ENCODE measurements at places on chromosomes 2 and 18. TPM values are rescaled to one million over a fixed set of nuclear protein-coding genes. Genes with fewer than 3 reads are reported as not detected.

ANKRD62 gene
- not detected for total RNA-seq

MRPS9 gene
- 58.2 TPM for total RNA-seq

COL4A3 gene
- 5.5 TPM for total RNA-seq

UGT1A8 gene
- total RNA-seq = not detected

REG3G gene
- total RNA-seq = not detected

ATF2 gene
- 42.5 TPM for total RNA-seq

DSG4 gene
- not detected for total RNA-seq

REEP1 gene
- 0.55 TPM for total RNA-seq

GRCh38 chr2:168748461-168748860 is 54.0 kb upstream of the NOSTRIN start:
- no peak for DNase-seq

GRCh38 chr18:10437837-10438236 is 16.6 kb upstream of the APCDD1 start:
- no peak for DNase-seq

- DNase-seq = no peak
These were observed 272.3 kb upstream of the PKDCC start for GRCh38 chr2:41775366-41776025.

DNA sequence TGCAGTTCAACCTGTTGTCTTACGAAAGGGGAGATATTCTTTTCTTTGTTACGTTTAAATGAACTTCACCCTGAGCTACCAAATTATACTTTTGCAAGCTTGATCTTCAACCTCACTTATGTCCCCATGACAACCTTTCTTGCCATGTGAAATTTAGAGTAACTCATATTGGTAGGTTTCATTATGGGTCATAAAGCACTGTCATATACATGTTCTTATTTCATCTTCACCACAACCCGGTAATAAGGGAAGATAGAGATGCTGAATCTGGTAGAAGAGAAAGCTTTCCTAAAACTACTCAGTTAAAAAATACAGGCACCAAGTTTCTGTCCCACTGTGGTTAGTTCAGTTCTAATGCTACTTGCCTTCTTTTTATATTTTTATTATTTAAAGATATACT is 208.5 kb upstream of the NRP2 start:
- DNase-seq = no peak

DNA sequence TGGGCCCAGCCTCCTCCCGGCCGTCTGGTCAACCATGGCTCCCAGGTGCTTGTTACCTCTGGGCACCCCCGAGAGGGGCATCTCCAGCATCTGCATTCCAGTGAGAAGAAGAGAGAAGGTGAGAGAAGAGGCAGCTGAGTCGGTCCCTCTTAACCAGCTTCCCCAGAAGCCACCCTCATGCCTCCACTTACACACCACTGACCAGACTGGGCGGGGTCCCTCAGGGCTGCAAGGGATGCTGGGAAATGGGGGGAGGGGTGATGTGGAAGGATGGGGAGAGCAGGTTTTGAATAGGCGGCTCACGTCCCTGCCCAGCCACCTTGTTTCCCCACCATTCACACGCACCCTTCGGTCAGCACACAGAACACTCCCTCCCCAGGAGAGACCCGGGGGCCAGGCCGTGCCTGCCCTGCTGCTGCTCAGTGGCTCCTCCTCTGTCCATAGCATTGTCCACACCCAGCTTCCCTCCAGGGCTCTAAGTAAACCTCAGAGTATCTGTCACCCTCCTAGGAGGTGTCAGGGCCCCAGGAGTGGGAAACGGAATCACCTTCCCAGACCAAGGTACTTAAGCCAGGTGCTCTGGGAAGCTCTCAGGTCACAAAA is 34.7 kb downstream of the GBX2 start:
- no peak for DNase-seq

DNA sequence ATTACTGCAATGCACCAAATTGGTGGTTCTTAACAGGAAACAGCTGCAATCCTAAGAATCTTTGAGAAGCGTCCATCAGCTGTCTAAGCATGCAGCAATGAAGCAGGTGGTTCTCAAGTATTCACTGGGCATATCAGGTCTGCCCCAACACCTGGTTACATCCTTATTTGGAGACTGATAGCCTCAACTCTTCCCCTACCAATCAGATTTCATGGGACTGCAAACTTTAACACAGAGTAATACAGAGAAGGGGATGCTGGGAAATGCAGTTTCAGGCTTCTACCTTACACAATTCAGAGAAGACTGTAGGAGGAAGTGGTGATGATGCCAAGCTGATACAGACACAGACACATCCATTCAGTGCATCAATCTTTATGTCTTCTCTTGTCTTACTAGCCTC is 240.5 kb downstream of the BCL2 start:
- no peak for DNase-seq

DNA sequence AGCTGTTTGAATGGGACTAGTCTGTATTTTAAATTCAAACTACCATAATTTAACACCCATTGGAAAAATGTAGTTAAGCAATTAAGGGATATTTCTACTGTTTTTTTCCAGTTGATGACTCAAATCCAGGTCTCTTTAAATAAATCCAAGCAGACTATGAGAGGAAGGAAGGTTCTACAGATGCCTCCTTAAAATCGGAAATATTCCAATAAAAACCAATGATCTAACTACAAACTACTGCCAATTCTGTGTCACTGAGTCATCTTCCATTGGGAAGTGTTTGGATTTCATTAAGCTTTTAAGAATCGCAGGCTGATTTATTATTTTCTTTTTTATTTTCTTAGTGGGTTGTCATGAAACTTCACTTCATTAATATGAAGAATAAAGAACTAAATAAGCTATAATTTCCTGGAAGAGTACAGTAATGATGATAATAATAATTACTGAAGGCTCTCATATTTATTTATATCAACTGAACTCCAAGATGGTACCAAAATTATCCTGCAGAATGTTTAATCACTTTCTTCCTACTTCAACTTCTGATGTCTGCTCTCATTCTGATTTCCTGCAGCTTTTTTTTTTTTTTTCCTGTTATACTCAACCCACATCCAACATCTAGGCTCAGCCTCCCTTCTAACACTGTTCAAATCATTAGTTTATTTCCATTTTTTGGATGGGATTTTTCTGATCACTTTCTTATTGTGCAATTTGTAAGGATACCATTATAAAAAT is 166.3 kb upstream of the FN1 start:
- no peak for DNase-seq

DNA sequence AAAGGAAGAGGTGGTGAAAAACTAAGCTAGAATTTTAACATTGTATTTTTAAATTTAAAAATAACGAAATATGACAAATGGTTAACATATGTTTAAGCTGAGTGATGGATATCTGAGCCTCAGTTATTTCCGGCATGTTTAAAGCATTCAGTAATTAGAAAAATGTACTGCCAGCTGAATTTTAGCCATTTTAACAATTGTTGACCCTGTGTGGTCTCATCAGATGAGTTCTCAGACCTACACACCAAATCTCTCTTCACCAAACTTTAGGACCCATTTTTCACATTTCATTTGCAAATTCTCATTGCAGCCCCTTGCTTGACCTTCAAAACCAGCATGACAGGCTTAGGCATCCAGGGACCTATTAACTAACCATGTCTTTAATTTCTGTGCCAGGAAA is 91.5 kb upstream of the RGPD4 start:
- DNase-seq = no peak

DNA sequence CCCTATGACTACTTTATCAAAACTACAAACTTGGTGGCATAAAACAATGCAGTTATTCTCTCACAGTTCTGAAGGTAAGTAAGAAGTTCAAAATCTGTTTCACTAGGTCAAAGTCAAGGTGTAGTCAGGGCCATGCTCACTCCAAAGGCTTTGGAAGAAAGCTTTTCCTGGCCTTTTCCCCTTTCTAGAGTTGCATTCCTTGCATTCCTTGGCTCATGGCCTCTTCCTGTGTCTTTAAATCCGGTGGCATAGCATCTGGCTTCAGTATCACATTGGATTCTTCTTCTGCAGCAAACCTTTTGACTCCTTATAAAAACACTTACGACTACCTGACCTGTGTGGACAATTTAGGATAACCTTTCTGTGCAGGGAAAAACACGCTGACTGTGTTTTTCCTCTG is 543.5 kb upstream of the HNMT start:
- no peak for DNase-seq

DNA sequence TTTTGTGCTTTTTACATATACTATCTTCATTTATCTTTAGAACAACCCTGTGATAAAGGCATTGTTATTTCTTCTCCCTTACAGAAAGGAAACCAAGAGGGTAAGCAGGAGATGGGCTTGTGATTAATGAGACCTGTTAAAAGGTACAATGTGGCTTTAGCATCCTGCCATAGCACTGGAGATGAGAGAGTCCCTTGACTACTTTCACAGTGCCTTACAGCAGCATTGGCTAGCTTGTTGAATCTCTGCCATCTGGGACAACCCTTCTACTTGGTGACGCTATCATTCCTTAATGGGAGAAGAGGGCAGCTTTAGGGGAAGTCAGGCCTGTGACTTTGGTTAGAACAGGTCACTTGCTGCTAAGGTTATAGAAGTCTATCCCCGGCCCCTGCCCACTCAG is 68.1 kb upstream of the LYPD6B start:
- DNase-seq = no peak

DNA sequence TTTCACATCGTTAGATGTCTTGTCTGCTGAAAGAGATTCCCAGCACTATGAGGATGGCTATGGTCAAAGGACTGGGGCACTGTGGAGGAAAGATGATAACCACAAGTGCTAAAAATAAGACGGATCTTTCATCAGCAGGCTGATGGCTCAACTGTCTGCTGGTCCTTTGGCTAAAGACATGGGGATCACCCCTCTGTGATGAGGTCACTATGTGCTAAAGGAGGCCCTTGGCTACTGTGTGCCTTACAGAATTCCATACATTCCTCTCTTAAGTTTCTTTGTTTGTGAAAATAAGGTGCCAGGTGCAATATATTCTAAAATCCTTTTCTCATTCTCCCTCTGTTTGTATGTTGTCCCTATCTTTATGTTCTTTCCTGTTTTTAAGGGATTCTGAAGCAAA is 39.7 kb upstream of the LYPD6 start:
- DNase-seq = no peak

DNA sequence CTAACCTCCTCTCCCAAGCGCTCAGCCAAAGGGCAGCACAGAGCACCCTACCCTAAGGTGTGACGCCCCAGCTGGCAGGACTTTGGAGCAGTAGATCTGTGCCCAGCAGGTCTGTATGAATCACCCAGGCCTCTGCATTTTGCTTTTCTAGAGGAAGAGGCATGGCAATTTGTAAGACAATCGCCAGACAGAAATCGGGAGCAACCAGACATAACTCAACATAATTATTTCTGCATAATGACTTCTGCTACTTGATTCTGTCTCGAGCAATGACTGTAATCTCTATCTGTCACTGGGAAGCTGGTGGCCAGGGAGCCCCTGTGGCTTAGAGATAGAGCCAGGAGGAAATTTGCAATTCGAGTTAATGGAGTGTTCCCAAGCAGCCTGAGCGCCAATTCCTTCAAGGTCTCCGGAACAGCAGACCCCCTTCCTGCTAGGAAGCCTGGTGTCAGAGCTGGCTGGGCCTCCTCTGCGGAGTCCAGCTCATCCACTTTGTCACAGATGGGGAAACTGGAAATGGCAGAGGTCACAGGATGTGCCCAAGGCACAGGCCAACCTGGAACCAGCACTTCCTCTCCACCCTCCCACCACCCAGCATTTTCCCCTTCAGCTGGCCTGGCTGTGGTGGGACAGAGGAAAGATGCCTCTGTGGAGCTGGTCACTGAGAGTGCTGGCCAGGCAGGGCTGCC is 55.0 kb downstream of the ODC1 start:
- no peak for DNase-seq

DNA sequence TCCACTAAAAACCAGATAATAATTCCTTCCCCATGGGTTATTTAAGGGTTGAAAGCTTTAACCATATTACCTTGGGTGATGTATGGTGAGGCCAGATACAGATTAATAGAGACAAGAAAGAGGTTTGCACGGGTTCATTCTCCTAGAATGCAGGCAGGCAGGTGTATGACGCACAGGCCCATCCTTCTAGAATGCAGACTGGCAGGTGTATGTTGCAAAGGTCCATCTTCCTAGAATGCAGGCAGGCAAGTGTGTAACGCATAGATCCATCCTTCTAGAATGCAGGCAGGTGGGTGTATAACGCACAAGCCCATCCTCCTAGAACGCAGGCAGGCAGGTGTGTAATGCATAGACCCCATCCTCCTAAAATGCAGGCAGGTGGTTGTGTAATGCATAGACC is 3.9 kb downstream of the RSAD2 start:
- no peak for DNase-seq

GRCh38 chr2:72004201-72004915 is 143.3 kb downstream of the CYP26B1 start:
- no peak for DNase-seq

- DNase-seq = no peak
These were observed 20.5 kb upstream of the KIF3C start for GRCh38 chr2:26002632-26003310.

DNA sequence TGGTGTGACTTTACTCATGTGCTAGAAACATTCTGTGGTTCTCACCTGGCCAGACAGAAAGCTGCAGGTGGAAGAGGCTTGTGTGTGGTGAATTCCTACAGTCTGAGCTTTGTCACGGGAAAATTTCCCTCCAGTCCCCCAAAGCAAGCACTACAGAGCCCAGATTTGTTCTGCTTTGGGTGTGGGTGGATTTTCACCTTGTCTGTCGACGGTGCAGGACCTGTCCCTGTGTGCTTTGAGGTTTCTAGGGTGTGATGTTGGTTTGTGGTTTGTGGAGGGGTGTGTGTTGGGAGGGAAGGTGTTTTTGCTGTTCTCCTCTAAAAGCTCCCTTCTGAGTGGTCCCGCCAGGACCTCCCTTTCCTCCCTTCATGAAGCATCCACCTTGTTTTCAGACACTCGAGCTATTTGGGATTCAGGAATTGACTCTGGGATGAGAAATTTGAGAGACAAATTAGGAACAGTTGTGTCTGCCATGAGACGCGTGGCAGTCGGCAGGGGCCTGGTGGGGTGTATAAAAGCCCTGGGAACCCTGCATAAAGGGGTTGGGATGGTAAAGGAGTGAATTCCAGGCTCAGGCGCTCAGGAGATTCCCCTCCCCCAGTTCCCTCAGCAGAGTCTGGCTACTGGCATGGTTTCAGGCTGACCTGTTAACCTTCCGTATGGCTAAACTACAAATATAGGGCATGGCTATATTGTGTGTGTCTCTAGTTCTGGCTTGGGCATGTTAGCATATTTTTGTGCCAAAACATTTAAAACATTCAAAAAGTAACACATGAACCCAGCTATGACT is 65.5 kb downstream of the DGKD start:
- DNase-seq = no peak

GRCh38 chr2:143357966-143358365 is 228.7 kb downstream of the ARHGAP15 start:
- no peak for DNase-seq

DNA sequence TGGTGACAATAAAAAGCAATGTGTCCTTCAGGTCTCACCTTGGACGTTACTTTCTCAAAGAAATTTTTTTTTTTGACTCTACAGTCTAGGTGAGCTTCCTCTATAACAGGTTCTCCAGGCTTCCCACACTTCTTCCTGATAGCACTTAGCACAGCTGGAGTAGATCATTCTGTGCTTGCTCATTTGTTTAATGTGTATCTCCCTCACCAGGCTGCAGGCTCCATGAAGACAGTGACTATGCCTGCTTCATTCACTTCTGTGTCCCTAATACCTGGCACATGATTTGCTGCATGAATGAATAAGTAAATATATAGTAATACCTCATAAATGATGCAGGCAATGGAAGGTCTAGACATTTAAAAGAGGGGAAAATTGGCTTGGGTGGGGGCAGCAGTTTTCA is 109.9 kb upstream of the CD302 start:
- no peak for DNase-seq

All from NCI-H460 (cell line).